ENCODE measurements at places on chromosomes 4 and X.

DNA sequence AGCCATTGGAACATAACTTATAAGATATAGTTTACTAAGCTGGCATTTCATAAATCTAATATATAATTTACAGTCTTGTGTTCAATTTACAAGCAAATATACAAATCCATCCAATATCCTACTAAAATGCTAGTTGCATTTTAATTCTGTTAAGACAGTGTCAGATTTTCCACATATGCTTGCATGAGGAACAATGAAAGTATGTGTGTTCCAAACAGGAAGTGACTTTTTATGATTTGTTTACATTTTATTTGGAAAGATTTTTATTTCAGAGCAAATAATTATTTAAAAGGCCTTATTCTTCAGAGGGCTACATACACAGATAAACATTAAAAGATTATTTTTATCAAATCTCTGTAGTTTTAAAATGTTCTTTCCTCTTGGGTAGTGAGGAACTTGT lies 130.1 kb downstream of the KLHL34 start:
- DNase-seq, result no peak

DNA sequence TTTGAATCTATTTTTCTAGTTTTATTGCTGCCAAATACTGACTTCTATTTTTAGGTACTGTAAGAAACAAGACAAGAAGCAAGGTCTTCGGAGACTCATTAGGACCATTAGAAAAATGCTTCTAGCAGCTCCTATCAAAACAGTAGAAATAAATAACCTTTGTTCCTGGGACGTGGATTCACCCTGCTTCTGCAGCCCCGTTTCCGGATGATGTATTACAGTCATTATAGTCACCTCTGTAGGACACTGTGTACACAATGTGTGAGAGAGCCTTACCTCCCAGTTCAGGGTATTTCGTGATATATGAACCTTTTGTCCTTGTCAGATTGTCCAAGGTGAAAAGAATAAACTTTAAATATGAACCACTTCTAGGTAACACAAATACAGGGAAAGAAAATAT lies 484.0 kb upstream of the TECRL start:
- no peak for DNase-seq

DNA sequence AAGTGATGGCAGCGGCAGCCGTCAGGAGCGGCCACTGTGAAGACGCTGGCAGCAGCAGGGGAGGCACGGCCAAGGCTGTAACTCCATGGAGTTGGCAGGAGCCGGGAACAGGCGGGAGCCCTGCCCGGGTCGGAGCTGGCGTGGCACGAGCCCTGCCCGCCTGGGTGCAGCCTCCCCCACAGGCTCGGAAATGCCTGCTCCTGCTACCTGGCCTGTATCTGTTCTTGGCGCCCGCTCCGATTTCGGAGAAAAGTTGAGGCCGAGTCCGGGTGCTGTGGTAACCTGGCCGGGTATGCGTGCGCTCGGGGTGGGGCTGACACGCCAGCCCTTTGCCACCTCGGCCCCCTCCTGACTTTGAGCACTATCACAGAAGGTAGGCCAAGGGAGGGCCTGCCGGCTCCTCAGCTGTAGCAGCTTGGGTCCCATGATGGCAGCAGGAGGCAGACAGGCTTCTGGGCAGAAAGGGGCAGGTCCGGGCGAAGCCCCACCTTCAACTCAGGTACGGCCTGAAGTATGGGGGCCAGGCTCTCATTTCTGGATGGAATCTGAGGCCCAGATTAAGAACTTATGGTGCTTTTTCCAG lies 51.2 kb upstream of the SHISA3 start:
- no peak for DNase-seq

DNA sequence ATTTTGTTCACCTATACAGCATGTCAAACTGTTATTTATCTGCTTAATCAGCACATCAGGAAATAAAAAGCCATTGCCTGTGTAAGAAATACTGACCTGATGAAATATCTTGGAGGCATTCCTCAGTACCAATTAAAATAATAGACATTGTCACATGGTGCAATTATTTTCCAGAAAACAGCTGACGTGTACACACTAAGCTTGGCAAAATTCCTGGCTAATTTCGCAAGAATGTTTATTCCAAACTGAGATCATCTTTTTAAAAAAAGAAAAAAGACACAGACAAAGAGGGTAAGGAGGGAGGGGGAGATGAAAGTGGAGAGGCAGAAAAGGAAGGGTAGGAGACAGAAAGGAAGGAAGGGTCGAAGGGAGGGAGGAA lies 61.9 kb upstream of the NFKB1 start:
- DNase-seq, result no peak

- no peak for DNase-seq
Observed at GRCh38 chr4:116705466-116705865, 379.9 kb downstream of the TRAM1L1 start.

GRCh38 chrX:35023683-35024082 lies 81.1 kb downstream of the FAM47B start:
- DNase-seq, result no peak

GRCh38 chr4:149836546-149836945 lies 20.9 kb upstream of the IQCM start:
- DNase-seq, result no peak

DNA sequence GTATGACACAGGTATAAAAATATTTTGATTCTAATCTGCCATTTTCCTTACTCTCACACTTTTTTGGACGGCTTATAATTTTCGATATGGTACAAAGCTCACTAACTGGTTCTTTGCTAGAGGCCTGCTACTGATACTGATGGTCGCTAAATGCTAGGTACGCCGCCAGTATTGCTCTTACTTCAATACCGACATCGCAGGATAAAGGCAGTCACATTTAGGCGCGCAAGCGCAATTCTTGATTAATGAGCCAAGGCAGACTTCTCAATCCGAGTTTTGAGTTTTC lies 557 bp upstream of the USP38 start:
- DNase-seq, result no peak

GRCh38 chr4:951186-951585 lies 18.9 kb downstream of the TMEM175 start:
- DNase-seq, result no peak

- no peak for DNase-seq
Observed at GRCh38 chr4:122845760-122846159, 19.1 kb downstream of the FGF2 start.

GRCh38 chr4:152273343-152273742 lies 262.5 kb downstream of the FBXW7 start:
- no peak for DNase-seq

DNA sequence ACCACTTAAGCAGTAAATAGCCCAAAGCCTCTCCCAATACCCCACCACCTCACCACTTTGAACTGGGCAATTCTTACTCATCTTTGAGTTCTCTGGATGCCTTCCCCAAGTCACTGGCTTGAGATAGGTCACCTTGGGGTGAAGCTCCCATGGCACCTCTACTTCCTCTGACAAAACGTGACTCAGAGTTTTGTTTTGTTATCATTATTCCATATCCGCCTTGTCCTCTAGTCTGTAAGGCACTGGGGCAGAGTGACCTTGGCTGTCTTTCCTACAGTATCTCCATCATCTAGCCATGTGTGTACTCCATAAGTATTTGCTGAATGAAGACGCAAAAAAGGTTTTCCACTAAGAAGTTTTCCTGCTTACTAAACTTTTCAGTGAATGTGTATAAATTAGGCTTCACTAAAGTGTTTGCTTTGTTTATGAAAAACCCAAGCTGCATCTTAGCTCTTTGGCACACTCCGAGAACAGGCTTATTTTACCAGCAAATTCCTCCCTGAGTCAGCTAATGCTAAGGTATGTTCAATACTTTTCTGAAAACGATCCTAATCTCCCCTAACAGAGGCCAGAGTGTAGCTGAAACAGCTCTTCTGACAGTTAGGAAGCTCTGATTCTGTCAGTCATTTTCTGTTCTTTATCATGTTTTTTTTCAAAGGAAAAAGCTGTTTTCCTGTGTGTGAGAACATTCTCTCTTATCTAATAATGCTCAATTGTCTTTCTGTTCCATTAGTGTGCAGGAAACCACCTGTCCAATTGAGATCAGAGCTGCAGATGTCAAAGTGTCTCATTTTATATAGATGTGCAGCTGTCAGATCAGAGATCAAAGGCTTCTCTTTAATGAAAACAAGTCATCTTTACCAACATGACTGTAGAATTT lies 30.2 kb upstream of the TSPAN5 start:
- DNase-seq, result no peak
